Activated CD8-positive, alpha-beta memory T cell treated with anti-CD3 and anti-CD28 coated beads, Interleukin-2, amount 50 U/mL, for 4 hours (primary cell): ENCODE measurements at places on chromosomes 5 and 9.

DNA sequence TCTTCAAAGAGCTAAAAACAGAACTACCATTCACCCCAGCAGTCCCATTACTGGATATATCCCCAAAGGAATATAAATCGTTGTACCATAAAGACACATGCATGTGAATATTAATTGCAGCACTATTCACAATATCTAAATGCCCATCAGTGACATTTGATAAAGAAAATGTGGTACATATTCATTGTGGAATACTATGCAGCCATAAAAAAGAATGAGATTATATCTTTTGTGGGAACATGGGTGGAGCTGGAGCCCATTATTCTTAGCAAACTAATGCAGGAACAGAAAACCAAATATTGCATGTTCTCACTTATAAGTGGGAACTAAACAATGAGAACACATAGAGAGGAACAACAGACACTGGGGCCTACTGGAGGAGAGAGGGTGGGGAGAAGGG lies 38.7 kb downstream of the FCHO2 start:
- no peak for DNase-seq

DNA sequence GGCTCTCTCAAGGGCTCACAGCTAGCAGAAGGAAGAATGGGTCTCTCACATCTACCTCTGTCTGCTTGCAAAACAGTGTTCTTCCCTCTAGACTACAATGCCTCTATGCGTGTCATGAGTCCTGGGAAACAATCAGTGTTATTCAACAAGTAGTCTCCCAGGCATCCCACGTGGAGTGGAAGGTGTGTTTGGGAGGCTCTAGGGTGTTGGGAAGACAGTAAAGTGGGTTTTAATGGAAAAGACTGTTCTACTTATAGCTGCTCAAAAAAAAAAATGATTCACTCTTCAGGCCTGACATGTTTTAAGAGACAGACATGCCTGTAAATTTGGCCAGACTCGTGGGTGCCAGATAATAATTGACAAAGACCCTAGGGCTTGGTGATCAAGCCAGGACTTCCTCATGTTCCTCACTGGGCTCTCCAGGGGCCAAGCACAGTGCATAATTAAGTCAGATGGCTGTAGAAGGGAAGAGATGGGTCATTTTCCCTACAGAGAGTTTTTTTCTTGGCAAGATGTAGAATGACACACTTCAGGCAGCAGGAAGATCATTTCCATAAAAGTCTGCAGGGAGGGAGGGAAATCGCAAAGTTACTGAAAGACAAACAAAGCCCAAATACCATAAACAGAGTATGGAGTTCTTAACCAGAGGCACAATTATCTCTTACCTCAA lies 246.4 kb downstream of the ACTL7B start:
- DNase-seq, result no peak

GRCh38 chr9:136093995-136094881 lies 851 bp downstream of the NACC2 start:
- peak; percentile 65 for DNase-seq

- DNase-seq, result no peak
These were observed 36.5 kb upstream of the RASA1 start for GRCh38 chr5:87231037-87231808.

DNA sequence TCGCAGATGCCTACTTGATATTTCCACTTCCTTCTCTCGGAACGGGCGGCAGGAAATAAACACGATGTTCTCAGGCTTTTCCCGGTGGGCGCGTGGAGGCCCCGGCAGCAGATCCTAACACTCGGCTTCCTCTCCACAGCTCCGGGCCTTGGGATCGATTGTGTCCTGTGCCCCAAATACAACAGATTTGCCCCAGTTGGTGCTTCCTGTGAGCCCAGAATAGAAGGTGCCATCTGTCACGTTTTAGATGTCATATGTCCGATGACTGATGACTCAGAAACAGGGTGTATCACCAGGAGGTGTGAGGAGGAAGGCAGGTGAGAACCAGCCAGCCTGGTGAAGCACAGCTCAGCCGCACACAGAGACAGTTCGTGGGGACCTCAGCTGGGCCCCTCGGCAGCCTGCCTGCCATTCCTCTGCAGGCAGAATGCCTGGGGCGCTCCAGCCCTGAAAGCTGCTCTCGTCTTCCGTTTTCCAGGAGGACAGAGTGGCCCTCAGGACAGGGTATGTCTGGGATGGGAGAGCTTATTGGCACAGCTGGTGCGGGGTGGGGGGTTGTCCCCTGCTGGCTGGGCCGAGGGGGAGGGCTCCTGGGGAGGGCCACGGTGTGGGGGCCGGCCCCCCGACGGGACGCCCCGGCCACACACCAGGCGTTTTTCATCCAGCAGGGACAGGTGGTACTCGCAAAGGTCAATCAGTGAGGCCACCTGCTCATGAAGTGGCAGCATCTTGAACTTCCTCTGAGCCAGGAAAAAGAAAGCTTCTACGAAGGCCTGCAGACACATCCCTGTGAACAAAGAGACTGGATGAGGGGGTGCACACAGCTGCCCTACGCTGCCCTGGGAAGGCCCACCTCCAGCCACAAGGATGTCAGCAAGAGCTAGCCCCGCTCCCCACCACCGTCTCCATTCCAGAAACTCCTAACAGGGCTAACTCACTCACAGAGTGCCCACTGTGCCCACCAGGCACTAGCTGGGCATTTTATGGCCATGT lies 171.0 kb downstream of the DAB2IP start:
- no peak for DNase-seq

- DNase-seq, result no peak
These were observed 31.4 kb downstream of the KCTD16 start for GRCh38 chr5:144202072-144202471.

DNA sequence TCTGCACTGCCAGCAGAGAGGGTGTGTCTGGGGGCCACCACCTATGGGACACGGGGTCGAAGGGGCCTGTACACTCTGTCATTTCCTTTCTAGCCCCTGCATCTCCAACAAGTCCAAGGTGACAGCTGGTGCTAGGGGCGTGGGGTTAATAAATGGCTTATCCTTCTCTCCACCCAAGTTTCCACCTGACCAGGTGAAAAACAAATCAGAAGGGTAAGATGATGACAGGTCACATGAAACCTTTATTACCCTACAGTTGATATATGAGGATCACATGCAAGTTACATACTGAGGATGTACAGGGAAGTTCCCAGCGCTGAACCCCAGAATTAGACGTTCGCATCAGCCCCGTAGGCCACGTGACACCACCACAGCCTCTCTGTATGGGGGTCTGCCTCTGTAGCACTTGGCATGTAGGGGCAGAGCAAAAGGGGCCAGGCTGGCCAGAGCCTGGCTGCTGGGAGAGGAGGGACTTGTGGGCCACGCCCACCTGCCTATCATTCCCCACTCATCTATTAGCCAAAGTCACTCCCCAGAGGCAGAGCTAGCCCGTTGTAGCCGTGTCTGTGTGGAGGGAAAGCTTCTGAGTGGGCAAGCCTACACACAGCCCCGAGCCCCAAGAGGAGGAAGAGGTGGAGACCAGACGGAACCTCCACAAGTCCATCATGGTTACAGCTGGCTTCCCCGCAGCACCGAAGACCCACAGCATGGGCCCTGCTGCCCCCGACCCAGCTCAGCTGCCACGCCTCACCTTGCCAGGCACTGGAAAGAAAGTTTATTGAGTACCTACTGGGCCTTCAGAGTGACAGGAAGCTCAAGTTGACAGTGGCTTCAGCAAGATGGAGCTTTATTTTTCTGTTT lies 2.2 kb downstream of the TMEM141 start:
- DNase-seq, result no peak

DNA sequence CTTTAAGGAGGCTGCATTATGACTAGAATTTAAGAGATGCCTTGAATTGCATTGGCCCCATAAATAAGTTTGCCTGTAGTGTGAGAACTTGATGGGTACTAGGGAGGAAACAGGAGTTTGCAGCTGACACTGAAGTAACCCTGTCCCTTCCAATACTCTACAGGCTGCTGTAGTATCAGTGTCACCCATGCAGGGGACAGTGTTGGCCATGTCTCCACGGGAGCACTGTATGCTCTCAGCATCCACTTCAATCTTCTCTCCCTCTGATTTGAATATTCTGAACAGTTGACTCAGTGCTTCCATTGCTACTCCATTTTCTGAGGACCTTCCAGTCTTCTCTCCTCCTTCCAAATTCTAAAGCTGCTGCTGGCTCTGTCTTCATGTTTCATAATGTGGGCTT lies 11.4 kb upstream of the IFNA14 start:
- DNase-seq, result no peak

DNA sequence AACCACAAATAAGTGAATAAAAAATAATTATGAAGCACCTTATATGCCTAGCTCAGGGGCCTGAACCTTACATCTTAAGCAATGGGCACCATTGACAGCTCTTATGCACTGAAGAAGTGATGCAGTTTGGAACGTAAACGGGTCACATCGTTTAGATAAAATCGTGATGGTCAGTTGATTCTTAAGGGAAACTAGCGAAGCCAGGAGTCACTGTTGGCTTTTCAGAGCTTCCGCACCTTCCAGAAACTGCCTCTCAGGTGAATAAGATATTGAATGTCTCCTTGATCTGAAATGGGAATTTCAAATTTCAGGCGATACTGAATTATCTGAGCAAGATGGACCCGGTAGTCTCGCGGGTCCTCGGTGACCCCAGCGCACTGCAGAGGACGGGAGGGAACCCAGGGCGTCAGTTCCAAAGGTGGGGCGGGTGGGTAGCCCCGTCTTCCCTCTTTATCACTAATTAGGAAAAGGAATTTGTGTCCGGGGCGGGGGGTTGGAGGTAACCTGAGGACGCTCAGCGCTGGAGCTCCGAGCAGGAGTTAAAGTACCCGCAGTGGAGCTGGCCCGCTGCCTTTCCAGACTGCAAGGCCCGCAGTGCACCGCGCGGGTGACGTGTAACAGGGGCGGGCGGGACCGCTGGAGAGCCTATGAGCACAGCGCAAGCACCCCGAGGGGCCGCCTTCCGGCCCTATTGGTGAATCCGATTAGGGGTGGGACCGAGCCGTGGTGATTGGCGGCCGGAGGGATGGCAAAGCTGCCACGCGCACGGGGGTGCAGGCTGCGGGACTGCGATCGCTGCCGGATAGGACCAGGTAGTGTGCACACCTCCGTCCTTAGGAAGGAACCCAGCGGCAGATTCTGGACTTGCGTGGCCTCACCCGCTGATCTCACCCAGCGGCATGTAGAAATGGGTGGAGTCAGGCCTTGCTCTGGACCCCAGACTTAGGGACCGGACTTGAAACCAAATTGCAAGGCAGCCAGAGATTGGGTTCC lies 19.7 kb upstream of the GARNL3 start:
- peak; percentile 95 for DNase-seq

GRCh38 chr5:61468483-61468865 lies 136.4 kb downstream of the ZSWIM6 start:
- no peak for DNase-seq

- DNase-seq, result no peak
These were observed 43.7 kb downstream of the SLC36A1 start for GRCh38 chr5:151491062-151491461.

GRCh38 chr5:27434335-27434734 lies 395.9 kb upstream of the CDH9 start:
- no peak for DNase-seq

- DNase-seq, result no peak
These were observed 121.2 kb downstream of the SAXO1 start for GRCh38 chr9:18911714-18912342.

DNA sequence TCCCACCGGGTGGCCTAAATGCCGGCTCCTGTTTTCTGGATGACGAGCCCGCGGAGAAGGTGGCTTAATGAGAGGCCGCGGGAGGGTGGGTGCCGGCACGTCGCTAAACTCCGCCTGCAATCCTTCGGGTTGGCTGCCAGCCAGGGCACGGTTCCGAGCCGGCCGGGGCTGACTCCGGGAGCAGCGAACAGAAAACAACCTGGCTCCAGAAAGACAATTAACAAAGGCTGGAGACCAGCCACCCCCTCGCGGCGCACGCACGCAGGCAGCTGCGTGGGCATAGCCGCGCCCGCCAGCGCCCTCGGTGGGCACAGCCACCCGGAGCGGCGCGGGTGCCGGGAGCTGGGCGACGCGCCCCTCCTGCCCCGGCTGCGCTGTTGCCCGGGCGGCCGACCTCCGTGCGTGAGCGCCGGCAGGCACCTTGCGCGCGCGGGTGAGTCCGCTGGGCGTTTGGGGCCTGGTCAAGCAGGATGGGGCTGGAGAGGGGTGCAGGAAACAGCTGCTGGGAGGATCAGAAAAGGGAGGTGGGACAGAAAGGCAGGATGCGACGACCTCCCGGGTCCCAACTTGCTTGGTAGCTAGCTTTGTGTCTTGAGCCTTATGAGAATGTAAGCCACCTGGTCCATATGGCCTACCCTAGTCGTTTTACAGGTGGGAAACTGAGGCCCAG lies at the start of gene ARHGEF37:
TSS of gene ARHGEF37 (plus strand) at position 307 of the 670 bp plus-strand sequence. CDS start 16,272 bp downstream, outside the sequence.
- peak; percentile 52 for DNase-seq

DNA sequence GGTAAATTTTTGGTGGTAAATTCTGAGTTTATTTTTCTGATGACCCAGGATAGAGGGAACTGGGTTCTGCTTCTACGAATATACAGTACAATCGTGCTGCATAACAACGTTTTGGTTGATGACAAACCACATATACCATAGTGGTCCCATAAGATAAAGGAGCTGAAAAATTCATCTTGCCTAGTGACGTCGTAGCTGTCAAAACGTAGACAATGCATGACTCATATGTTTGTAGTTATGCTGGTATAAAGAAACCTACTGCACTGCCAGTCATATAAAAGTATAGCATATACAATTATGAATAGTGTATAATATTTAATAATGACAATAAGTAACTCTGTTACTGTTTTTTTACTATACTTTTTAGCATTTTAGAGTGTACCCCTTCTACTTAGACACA lies 244.0 kb downstream of the GAS1 start:
- no peak for DNase-seq

DNA sequence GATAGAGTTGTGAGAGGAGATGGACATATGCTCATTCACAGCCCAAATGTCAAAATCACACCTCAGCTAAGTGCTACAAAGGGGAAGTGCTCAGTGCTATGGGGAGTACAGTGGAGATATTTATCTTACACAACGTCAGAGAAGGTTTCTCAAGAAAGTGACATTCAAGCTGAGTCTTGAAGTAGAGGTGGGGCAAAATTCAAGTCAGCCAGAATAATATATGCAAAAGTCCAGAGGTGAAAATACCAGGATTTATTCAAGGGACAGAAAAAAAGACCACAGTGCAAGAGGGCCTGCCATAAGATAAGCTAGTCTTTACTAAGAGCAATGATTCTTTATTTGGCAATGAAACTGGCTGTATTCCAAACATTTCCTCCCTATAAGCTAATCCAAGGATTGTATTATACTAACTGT lies 327.8 kb upstream of the PIK3R1 start:
- DNase-seq, result no peak

- no peak for DNase-seq
These were observed 77.9 kb downstream of the FNBP1 start for GRCh38 chr9:129964901-129965734.

- DNase-seq, result no peak
These were observed 247.2 kb downstream of the CDH10 start for GRCh38 chr5:24397601-24398000.

- no peak for DNase-seq
These were observed 112.5 kb downstream of the FAM174A start for GRCh38 chr5:100647461-100648230.

GRCh38 chr9:89553451-89554010 lies 51.3 kb upstream of the GADD45G start:
- DNase-seq, result no peak

- no peak for DNase-seq
These were observed 15.7 kb downstream of the FER start for GRCh38 chr5:108763222-108763916.
